ENCODE measurements at places on chromosomes 11 and 22.

GRCh38 chr11:108774037-108774730 lies 109.3 kb downstream of the DDX10 start:
- no peak for DNase-seq

DNA sequence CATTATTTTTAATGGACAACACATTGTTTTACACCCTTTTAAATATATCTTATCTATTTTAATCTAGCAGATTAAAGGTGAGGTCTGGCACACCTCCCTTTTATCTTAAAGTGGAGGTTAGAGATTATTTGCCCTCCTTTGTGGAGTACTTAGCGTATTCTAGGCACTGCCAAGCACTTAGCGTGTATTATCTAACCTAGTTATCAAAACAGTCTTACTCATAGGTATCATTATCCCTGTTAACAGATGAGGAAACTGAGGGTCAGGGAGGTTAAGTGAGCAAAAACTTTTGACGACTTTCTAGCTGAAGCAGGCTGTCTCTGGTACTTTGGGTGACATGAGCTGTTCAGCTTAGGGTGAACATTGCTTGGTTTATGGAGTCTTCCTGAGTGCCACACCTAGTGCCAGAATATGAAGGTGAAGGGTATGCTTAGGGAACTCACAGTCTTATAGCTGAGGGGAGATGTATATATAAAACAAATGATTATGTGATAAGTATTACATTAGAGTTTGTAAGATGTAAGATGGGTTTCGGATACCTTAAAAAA lies 55.0 kb downstream of the ZNRF3 start:
- no peak for DNase-seq

GRCh38 chr11:17413414-17414316 lies 25.2 kb upstream of the KCNJ11 start:
- no peak for DNase-seq

DNA sequence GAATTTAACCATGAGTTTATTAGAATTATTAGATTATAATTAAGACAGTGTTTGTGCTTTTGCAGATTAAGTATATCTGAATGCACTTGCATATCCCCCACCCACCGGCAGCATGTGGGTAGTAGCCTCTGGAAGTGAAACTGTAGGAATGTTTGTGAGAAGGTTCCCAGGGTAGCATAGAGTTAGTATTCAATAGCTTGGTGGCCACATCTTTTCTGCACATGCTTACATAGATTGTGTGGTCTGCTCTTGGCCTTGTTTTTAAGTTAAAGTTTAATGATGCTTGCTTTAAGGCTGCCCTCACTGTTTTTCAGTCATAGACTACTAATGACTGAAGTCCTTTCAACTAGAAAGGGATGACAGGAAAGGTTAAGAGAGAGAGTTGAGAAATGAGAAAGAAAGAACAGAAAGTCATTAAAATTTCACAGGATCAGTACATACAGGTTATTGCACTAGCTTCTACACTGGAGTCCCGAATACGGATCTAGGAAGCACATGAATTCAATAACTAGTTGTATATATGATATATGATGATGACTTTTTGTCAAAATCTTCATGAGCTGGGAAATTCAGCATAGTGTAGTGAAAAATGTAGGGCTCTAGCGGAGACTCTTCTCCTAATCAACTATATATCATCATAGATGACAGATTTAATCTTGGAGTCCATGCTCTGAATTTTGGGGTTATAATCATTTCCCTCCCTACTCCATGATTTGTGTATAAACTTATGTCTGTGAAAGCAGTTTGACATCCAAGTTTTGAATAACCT lies 137.1 kb downstream of the ARHGAP42 start:
- no peak for DNase-seq

DNA sequence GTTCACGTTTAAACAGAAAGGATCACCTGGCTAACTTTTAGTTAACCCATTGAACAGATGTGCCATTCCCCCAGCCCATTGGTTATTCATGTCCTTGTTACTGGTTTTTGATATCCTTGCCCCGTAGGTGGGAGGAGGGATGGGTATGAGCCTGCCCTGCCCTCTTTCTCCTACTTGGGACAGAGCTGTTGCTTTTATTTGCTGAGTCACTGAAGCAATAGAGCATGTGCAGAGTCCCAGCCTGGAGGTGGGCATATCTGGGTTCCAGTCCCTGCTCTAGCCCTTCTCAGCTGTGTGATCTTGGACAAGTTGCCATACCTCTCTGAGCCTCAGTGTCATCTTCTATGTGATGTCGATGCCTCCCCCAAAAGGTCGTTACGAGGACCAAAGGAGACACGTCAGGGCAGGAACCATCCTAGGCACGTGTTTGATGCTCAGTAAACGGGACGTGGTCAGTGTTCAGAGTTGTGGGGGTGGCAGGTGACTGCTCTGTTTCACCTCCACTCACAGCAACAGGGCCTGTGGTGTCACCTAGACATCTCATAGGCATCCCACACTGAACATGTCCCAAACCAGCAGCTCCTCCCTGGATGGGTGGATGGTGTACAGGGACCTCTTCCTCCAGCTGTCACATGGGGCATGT lies 61.0 kb downstream of the BMAL1 start:
- no peak for DNase-seq

DNA sequence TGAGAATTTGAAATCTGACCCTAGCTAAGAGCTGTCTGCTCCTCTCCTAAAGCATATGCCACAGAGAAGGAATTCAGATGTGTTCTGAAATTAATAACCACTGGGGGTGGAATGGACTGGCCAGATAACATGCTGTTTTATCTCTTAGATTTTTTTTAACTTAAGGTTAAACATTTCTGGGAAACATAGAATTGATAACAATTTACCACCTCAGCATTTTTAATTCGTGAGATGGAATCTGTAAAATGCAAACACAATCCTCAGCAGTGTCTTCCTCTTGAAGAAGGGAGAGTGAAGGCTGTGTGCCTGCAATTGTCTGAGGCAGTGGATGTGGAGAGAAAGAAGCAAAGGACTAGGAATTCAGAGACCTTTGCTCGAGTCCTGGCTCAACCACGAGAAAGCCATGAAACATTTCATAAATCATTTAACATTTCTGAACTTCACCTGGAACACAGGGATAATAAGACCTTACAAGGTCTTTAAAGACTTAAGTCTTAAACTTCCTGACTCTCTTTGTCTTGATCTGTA lies at the start of gene SLC5A12:
SLC5A12 (minus strand) TSS at position 113 of the 528 bp plus-strand sequence. CDS start 346 bp downstream, outside the sequence.
- DNase-seq = no peak

DNA sequence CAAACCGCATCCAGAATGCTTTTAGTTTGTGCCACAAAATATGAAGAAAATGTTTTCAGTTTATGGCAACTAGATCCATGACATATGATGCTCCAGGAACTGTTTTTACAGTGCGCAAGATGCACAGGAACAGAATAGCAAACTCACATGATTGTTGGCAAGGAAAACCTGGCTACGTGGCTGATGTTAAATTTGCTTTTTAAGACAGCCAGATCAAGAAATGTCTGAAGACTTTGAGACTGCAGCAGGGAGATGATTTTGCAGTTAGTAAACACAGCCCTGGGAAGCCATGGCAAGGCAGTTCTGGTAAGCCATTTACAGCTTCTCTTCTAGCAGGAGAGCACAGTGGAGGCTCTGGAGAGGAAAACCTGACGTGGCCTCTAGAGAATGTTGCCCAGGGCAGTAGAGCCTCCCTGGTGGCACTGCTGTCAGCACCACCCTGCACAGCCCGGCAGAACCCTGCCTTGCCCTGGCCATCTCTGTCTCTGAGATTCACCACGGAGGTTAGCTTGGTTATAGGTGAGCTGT lies 69.8 kb upstream of the TNRC6B start:
- DNase-seq = no peak

DNA sequence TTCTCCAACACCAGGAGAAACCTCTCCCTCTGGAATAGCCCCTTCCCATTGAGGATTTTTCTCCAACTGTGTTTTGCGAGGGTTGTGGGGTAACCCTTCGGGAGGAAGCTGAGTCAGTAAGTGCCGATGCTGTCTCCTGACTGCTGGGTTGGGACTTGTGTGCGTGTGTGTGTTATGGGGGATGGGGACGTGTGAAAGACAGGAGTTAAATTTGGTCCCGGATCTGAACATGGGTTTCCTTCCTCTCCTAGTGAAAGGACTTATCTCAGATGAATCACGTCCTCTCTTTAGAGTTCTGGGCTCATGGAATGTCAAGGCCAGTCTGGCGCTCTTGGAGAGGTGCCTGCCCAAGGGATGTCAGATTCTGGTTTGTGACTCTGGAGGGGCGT lies 33.3 kb downstream of the KIAA1671 start:
- DNase-seq = no peak
